ENCODE measurements at places on chromosomes 7 and 10.

GRCh38 chr10:119125942-119126341, 22.0 kb downstream of the DENND10 start:
- DNase-seq = no peak

- DNase-seq = no peak
These were observed 170.4 kb downstream of the SNX13 start for GRCh38 chr7:17769918-17770317.

DNA sequence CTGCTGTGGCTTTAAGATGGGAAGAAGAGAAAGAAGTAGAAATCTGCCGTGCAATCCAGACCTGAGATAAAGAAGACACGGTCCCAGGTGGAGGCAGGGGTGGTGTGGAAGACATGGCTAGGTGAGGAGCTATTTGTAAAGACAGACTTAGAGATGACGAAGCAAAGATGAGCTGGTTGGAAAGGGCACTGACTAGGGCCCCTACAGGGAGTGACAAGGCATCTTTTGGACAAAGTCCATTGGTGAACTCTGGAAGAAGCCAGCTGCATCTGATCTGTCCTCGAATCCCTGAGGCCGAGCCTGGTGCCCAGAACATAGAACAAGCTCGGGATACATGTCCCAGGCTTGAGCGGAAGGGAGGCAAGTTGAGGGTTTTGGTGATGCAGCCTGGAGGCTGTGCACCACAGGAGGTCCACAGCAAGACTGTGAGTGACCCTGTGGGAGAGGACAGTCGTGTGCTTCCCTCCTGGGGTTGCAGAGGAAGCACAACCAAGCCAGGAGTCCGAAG, 191.2 kb downstream of the ADAM12 start:
- no peak for DNase-seq

DNA sequence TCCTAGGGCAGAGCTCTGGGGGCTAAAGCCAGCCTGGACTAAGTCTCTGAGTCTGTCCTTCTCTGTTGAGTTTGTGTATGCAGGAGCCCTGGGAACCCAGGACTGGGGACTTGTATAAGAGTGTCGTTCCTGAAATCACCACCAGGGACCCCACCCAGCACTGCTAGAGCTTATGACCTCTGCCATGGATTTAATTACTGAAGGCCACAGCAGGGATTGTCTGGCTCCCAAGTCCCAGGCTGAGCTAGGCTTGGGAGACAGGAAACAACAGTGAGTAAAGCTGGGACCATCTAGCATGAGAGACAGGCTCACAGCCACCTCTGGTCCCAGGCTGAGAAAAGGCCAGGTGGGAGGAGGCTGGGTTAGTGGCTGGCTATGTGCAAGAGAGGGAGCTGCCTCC, 1.4 kb upstream of the TSPAN15 start:
- DNase-seq = no peak

- DNase-seq = no peak
These were observed 96.4 kb downstream of the CCSER2 start for GRCh38 chr10:84424731-84425167.

DNA sequence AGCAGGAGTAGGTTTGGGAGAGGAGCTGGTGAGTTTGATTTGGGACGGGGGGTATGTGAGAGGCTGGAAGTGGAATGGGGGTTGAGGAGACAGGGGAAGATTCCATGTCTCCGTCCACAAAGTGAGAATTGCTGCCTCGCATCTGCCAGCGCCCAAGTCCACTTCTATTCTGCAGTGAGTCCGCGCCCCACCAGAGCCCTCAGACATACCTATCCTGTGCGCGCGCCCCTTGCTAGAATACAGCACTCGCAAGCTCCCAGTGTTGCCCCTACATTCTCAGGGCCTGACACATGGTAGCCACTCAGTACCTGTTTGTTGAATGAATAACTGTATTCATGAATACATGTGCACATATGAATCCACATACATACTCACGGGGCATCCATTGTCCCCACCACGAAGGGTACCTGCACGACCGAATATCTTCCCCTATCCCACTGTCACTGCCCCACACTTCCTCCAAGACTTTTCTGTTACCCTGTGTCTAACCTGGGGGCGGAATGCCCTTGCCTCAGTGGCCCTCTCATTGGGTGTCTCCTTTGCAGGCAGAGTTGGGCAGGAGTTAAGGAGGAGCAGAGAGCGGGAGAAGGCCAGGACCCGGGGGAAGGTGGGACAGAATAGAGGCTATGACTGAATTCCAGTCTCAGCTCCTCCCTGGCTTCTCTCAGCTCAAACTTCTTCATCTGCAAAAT, 19.9 kb downstream of the POLL start:
- DNase-seq = no peak

DNA sequence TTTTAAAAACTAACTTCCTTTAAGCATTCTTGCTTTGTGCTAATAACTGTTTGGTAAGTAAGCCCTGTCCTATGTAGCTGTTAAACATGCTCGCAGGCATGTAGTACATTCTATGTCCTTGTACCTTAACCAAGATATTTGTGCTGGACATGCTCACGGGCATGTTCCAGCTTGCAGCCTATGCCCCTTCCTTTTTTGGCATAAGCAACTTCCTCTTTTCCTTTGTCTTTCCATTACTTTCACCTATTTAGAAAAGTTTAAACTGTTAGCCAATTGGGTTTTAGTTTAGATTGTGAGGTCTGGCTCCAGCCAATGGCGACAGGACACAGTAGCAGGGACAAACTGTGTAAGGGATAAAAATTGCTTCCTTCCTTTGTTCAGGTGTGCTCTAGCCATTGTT, 14.4 kb upstream of the APBB1IP start:
- DNase-seq = no peak

GRCh38 chr10:14578060-14578952, 196.4 kb downstream of the FAM107B start:
- DNase-seq = no peak

DNA sequence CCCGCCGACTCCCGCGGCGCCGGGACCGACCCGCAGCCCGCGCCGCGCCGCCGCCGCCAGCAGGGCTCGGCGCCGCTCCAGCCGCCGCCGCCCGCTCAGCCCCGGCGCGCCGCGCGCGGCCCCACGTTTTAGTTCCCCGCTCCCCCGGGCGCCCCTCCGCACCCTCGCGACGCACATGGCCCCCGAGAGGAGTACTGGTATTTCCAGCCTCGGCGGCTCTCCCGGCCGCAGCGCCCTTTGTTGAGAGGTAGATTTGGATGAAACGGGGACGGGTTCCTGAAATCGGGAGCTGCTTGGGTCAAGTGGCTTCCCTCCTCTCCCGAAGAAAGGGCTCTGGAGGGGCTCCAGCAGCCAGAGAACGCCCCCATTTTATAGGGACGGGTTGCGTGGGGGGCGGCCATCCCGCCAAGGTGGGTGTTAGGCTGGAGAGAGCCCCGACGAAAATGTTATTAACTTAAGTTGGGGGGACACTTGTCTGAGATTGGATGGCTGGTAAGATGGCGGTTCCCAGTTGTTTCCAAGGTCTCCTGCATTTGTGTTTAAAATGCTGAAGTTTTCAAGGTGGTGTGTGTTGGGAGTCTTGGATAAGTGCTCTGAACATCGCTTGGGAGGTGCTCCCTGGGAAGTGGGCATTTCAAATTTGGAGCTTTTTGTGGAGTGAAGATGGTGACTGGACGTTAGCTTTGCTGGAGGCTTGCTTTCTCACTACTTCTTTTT, 1.2 kb downstream of the BMI1 start:
- DNase-seq = no peak

DNA sequence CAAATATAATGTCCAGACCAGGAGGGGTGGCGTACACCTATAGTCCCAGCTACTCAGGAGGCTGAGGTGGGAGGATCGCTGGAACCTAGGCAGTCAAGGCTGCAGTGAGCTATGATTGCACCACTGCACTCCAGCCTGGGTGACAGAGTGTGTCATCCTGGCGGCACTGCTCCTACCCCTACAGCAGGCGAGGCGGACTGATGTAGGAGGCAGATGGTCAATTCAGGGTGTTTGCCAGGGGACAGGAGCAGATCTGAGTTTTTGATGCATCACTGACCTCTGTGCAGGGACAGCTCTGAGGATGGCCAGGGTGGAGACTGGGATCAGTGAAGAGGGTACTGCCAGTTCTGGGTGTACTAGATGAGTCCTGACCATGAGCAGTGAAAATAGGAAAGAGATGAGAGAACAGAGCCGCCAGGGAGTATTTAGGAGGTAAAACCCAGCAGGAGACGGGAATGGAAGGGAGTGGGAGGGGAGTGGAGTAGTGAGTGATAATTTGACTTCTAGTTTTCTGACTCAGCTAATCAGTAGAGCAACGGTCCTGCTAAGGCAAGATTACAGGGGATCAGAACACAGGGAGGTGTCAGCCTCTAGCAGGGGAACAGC, 75.3 kb downstream of the HIP1 start:
- no peak for DNase-seq

DNA sequence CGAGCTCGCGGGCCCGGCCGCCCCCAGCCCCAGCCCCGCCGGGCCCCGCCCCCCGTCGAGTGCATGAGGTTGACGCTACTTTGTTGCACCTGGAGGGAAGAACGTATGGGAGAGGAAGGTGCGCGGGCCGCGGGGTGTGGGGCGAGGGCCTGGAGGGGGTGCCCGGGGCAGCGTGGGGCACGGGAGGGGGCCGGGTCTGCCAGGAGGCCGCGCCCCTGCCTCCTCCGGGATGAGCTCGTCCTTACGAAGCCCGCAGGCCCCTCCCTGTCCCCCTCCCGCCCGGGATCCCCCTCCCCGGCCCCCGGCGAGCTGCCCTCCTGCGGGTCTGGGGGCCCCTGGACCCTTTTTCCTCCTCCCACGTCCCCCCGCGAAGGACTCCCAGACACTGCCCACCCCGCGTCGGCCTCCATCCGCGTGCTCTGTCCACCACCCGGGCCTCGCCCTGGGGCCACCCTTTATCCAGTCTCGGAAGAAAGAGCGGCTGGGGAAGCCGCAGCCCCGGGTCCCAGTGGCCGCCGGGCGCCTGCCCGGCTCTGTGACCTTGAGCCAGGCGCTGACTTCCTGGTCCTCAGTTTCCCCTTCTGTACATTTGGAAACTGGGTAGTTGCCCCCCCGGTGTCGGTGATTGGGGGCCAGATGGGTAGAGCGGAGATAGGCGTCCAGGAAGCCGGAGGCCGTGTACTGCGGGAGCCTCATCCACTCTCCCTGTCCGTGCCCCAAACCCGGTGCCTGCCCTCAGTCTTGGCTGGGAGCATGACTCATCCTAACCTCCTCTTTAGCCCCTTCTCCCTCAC, 521 bp downstream of the LIMK1 start:
- DNase-seq = no peak

- no peak for DNase-seq
These were observed 11.0 kb downstream of the RPS24 start for GRCh38 chr10:78044699-78045098.

DNA sequence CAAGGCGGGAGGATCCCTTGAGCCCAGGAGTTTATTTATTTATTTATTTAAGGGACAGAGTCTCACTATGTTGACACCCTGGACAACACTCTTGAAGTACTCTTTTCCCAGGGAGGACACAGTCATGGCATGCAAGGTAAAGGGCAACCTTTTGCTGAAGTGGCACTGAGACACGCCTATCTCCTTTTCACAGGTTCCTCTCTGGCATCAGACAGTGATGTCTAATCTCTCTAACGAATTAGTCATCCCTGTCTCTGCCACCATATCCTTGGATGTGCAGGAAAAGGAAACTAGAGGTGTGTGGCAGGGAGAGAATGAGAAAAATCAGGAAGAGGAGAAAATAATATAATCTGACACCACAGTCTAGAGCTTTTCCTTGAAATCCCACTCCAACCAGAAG, 19.5 kb downstream of the CPVL start:
- no peak for DNase-seq

DNA sequence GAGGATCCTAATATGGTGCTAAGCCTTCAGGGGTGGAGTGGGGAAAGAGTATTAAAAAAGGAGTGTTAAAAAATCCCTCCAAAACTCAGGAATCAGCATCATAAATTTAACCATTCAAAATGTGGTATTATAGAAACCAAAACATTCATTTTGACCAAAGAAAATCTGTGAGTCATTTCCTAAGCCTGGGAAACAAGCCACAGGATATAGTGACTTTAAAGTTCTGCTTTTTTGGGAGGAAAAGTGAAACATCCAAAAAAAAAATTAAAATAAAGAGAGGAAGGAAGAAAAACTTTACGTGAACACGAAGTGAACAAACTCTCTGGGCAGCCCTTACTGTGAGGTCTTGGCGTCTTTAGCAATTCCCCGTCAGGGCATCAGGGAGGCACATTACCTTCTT, 74.0 kb upstream of the GSDME start:
- DNase-seq = no peak
